ENCODE measurements at places on chromosomes 6 and 20.

DNA sequence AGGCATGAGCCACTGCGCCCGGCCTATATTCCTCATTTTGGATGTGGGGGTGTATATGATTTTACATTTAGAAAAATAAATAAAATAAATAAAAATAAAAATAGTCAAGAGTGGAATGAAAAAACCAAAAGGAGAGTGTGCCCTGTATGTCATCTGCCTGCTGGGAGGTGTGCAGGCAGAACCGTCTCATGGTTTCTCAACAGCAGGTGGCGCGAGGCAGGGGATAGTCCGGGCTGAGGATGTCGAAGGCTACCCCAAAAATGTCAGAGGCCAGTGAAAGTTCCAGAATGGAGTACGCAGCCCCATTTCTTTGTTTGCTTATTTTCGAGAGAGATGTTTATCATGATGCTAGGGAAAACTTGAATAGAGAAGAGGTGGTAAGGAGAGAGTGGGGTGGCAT lies 16.4 kb upstream of the KIF16B start:
- DNase-seq: no peak

GRCh38 chr6:170473301-170473717 lies 79.8 kb downstream of the PSMB1 start:
- DNase-seq: peak; percentile 44

DNA sequence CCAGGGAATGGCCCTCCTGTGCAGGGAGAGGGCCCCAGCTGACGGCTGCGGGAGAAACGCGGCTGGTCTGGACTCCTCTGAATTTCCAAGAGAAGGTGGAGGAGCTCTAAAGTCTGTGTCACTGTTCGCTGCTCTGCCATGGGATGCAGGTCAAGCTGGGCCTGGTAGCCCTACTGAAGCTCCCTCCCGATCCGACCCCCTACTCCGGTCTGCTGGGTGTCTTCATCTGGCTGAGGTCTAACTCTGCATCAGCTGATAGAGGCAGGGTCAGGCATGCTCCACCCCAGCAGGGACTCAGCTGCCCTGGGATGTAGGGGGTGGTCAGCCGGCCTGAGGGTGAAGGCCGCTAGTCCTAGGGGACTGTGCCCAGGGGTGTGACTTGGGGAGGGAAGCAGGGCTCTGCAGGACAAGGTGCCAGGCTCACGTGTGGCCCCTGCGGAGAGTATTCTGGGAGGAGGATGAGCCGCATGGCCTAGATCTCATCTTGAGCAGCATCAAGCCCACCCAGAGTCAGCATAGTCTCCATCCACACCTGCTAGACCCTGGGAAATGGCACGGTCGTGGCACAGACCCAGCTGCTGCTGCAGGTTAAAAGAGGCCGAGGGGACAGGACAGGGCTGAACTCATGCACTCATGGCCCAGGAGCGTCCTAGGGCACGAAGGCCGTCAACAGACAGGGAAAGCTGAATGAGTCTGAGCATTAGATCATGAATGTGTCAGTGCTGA lies 1.4 kb downstream of the CST3 start:
- DNase-seq: no peak

DNA sequence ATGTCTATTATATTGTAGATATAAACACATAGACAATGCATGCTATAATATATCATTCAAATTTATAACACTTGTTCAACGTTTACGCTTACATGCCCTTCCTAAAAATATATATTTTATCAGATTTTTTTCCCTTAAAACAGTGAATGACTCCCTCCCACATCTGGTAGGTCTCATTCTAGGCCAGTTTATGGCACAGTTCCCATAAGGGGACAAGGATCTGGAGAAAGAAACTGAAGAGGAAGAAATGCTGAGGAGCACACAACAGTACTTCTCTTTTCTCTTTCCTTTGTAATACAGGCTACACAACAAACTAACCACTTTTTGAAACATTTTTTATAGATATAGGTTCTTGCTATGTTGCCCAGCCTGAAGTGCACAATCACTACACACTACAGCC lies 48.6 kb upstream of the RCAN2 start:
- DNase-seq: no peak

DNA sequence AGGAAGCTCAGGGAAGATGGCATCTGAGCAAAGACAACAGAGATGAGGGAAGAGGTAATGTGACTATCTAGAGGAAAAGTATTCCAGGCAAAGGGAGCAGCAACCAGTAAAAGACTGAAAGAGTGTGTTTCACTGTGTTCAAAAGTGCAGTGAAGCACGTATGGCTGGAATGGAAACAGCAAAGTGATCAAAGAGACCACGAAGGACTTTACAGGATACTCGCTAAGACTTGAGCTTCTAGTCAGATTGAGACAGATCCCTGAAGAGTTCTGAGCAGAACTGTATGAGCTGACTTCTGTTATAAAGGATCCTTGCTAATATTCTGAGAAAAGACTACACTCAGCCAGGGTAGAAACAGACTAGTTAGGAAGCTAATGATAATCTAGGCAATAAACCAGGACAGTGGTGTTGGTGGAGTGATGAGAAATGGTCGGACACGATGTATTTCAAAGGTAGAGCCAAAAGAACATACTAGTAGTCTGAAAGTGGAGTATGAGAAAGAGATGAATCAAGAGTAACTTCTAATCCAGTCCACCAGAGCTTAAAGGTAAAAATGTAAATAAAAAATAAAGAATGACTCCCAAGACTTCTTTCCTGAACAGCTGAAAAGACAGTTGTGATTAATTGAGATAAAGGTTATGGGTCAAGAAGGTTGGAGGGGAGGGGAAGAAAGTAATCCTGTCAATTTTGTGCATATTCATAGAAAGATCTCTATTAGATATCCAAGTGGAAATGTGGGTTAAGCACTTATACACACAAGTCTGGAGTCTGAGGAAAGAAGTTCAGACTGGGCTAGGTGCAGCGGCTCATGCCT lies 14.2 kb downstream of the SEC63 start:
- no peak for DNase-seq

DNA sequence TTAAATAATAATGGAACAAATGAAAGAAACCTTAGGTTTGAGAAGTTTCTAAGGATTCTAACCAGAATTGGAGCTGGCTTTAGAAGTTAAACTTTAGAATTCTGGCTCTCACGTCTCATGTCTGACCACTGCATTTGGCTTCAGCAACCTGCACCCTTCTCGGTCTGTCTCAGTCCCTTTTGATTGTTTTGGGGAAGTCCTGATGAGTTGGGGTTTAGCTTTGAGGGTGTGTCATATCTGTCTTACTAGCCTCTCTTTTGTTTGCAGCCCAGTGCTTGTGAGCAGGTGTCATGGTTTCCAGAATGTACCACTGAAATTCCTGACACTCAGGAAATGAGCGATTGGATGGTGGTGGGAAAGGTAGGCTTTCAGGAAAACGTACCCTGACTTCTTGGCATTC lies 17.0 kb downstream of the CMTR1 start:
- no peak for DNase-seq

- DNase-seq: peak; percentile 91
Observed at GRCh38 chr6:167350731-167351655, 26.1 kb downstream of the TTLL2 start.

DNA sequence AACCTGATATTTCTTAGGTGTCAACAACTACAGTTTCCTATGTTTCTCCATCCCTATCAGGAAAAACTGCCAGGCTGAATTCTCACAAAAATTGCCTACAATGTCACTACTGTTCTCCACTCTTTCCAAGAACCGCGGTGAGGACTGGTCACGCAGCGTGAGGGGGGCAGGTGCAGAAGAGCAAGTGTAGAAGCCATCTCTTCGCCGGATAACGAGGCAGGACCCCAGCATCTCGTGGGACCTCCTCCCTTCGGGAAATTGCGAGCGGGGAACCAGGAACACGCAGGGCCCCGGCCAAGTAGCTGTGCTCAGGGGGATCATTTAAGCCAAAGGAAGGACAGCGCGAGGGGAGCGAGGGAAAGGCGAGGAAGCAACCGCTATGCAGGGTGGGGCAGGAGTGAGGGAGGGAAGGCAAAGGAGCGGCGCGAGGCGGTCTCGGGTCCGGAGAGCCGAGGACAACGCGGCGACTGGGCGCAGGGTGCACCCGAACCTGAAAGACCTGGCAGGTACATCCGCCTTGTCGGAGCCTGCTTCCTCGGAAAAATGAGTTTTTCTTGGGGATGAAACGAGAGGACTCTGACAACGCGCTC lies 559 bp downstream of the APMAP start:
- no peak for DNase-seq

GRCh38 chr6:7058250-7058923 lies 49.4 kb upstream of the RREB1 start:
- no peak for DNase-seq

DNA sequence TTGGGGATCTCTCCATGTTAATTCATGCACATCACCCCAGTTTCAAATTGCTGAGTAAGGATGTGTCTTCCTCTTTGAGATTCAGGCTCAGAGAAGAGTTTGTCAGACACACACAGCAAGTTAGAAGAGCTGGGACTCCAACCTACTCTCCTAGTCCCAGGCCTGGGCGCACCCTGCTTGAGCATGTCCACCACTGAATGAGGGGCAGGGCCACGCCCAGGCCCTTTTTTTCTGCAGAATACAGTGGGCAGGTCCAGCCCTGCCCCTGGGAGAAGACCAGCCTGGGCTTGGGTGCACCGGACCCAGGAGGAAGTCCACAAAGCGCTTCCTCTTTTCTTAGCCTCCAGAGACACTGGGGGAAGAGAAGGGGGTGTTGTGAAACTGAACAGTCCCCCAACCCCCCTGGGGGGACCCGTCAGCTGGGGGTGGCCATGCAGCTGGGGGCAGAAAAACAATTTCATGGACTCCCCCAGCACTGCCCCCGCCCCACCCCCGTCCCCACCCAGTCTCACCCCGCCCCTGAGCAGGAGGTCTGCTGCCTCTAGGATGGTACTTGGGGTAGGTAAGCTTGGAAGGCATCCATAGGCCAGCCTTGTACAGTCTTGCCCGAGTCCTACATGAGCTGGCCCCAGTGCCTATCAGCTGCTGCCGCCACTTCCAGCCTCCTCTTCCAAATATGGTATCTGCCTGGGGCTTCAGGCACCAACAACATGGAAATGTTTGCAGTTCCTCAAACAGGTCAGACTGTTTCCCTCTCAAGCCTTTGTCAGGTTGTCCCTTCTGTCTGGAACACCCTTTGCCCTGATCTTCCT lies 11.7 kb upstream of the HCK start:
- DNase-seq: no peak

- DNase-seq: no peak
Observed at GRCh38 chr6:117266257-117267053, 1.1 kb downstream of the VGLL2 start.

GRCh38 chr6:44805238-44805846 lies 417.8 kb downstream of the CDC5L start:
- DNase-seq: no peak

DNA sequence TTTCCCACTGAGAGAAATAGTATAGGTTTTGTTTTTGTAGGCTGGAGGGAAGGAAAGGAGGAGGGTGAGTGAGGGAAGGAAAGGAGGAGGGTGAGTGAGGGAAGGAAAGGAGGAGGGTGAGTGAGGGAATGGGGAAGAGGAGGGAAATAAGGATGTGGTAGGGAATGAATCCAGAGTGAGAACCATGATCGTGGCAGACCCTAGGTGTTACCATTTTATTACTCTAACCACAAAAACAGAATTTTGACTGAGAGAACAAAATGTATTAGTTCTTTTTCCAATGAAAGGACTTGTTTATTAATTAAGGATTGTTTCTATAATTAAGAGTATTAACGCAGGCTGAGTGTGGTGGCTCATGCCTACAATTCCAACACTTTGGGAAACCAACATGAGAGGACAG lies 16.4 kb downstream of the SSR1 start:
- no peak for DNase-seq

DNA sequence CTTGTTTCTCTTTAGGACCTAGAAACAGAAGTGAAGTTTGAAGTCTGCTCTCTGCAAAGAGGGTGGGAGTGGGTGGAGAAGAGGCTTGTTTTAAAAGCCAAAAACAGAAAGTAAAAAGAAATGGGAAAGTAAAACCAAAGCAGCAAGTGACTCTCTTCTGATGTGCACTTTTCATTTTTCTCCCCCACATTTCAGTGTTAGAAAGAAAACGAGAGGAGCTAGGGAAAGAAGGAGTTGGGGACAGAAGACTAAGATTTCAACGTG lies 1.3 kb downstream of the C6orf141 start:
- no peak for DNase-seq

DNA sequence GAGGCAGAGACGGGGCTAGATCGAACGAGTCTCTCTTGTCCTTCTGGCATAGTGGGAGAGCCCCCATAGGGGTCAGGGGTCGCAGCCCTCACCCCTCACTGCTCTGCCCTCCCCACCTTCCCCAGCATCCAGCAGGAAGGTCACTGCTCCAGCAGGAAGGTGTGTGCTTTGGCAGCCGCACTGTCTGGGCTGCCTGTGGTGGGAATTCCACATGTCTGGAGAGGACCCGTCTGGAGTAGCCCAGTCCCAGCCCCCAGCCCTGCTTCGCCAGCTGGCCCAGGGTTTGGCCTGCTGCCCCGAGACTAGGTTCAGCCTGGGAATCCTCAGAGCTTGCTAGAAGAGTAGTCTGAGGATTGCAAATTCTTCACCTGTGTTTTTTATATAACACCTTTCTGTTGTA lies 2.5 kb upstream of the R3HDML start:
- no peak for DNase-seq

DNA sequence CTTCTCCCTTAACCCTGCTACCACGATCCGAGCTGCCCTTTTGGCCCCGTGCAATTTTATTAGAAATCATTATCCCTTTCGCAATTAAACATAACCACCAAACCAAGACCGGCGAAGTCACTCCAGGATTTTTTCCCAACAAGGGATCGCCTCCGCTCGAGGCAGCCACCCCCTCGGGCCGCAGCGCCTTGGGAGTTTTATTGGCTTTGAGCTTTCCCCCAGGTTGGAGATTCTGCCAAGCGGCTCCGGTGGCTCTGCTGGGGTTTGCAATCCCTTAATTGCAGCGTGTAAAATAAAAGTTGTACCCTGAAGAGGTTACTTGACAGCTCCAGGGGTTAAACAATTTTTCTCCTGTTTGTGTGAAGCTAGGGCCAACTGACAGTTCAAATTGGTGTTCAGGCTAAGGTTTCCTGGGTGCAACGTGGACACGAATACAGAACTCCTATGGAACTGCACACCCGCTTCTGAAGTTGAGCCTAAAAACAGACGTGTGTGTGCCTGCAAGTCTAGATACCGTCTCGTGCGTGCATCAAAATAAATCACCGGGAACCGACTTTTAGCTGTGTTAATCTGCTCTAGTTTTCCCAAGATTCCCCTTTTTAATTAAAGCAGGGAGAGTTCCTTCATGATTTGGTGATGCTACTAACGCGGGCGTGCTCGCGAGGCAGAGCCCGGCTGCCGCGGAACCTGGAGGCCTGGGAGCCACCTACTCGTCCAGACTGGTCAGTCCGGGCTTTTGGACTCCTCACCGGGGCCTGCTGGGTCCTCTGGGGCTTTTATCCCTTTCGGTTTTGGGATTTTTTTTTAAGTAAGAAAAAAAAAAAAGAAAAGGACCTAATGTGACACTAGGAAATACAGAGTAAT lies 975 bp upstream of the TFAP2A start:
- no peak for DNase-seq

Data from NCI-H1092 (cell line).